Osteoblast (primary cell): ENCODE measurements at places on chromosomes 6 and 20. TPM values are rescaled to one million over a fixed set of nuclear protein-coding genes. Genes with fewer than 3 reads are reported as not detected.
A peak's percentile ranks its signal among the peaks of the same experiment; 100 is the strongest.

The ZNF311 gene
- total RNA-seq: 0.88 and 1.1 TPM in 2 replicates

The ASCC3 gene
- total RNA-seq: 68.8 and 69.2 TPM in 2 replicates

The SNAP91 gene
- 0.59 and 0.72 TPM in 2 replicates for total RNA-seq

The PRRT1 gene
- under 0.01 TPM in 1 of 2 replicates, not detected in the other for total RNA-seq

The ANKRD6 gene
- 11.2 and 11.5 TPM in 2 replicates for total RNA-seq

The KCNK5 gene
- total RNA-seq: not detected in 2 replicates

The PPARD gene
- total RNA-seq: 12.3 and 13.3 TPM in 2 replicates

The C6orf132 gene
- 2.9 TPM in 2 replicates for total RNA-seq

DNA sequence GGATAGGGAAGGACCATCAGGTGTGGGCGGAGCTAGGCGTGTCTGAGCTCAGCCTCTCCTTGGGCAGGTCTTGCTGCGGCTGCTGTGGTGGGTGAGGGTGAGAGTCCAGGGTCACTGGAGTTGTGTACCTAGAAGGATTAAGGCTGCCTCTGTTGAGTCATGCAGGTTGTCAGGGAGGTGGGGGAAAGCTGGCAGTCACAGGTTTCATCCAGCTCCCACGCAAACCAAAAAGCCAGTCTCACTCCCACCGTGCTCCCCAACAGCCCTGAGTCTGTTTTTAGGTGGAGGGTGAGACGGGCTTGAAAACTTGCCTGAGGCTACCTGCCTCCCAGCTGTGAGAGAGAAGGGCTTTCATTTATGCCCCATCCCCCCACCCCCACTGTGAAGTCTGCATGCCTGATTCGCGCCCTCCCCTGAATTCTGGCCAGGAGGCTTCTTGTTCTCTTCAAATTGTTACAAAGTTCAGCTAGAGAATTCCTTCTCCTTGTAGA, 161.5 kb downstream of the MYLK4 start:
- peak; percentile 34 for DNase-seq

DNA sequence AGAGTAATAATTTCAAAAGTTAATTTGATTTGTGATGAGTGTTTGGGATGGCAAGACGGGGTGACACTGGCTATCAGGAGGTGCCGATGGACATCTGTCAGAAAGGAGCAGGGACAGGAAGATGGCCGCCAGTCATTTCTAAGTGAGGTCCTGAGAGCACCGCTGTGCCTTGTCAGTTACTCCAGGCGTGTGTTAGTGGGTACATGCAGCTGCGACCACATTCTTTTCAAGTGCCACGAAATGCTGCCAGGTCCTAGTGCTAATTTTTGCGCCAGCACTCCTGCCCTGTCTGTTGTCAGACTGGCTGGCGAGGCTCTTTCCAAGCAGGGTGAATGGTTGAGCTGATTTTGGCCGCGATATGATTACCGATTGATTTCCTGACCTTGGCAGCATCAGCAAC, 64.6 kb upstream of the INSM1 start:
- DNase-seq: no peak

- DNase-seq: no peak
Observed at GRCh38 chr6:120355822-120356221, 978.5 kb downstream of the TBC1D32 start.

DNA sequence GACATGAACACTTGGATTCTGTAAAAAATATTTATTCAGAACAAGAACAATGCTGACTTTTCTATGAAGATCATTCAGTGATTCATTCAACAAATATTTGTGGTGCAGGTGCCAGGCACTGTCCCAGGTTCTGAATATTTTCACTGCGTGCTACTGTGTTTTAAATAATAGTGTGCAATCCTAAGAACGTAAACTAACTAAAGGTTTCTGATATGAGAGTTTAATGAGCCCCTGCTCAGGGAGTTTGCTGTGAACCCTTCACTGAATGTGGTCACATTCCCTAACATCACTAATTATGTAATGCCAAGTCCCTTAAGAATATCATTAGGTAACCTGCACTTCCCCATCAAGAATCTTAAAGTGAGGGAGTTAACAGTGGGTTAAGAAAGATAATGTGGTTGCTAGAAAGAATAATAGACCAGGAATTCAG, 1.7 kb upstream of the TMEM170B start:
- peak; percentile 68 for DNase-seq

DNA sequence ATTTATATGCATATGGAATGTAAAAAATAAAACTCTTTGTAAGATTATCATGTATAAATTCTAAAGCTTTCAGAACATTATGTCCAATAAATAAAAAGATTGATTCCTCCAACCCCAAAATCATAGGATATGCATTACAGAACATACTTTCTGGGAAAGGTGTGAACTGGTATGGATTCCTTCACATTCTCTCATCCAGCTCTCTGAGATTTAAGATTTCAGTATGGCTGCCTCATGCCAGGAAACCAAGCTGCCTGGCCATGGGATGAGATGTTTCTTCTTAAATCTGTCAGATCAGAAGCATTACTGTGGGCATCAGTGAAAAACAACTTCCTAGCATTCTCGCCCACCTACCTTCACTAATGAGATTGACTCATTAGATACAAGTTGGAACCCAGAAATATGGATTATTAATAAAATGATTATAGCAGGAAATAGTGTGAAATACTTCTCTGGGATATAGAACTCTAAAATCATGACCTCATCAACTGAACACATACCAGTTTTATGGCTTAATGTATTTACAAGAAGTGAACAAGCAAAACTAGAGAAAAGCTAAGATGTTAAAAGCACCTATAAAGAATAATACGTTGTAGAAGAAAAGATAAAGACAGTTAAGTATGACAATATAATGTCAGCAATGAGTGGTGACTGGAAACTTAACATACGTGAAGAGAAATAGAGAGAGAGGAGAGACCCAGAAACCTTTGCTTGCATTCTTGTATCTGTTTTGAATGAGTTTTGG, 171.6 kb upstream of the PHACTR1 start:
- no peak for DNase-seq
